ENCODE measurements at places on chromosomes 1 and 21. TPM values are rescaled to one million over a fixed set of nuclear protein-coding genes. Genes with fewer than 3 reads are reported as not detected.
A peak's percentile ranks its signal among the peaks of the same experiment; 100 is the strongest.

DNA sequence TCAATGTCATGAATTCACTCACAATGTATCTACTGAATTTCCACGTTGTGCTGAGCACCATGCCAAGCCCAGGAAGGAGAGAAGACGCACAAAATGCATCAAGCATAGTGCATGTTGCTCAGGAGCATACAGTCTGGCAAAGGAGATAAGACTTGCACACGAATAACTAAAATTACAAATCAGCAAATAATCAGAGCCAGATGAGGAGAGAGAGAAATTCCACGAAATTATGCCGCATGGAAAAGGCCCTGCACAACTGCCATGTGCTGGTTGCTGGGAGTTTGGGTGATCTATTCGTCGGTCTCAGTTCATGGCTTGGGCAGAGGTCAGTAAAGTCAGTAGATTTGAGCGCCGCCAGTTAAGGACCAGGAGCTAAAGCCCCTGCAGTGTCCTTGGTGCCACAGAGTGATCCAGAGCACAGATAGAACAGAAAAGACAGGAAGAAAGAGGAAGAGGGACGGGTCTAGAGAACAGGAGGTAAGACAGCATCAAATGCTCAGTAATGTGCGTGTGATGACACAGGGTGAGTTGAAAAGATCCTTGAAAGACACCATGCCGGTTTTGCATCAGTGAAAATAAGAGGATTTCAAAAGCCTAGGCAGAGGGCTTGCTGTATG, 55.1 kb upstream of the ZNF281 start:
- no peak for DNase-seq

DNA sequence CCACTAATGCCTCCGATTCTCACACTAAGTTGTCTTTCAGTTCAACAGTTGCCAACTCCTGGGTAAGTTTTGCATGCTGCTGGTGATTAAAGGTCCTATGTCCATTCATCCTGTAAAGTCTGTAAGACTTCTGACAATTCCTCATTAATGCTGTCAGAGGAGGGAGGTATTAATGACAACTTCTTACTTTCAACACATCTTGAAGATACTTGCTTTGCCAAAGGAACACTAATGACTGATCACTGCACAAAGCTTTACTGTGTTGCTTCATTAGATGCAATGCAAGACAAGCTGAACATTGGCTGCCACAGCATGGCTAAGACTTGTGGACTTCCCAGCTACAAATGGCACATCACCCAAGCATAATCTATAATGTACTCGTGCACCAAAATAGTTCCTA, 114.6 kb upstream of the PRDX6 start:
- no peak for DNase-seq

- no peak for DNase-seq
Measured at GRCh38 chr1:245045087-245045881, 109.5 kb upstream of the KIF26B start.

GRCh38 chr21:7951854-7952519, 2569.4 kb upstream of the TPTE start:
- no peak for DNase-seq

Gene KLHDC7A
- polyA plus RNA-seq, result 11.1 TPM

Gene LRRC38
- polyA plus RNA-seq, result 0.37 TPM

Gene LCE1D
- polyA plus RNA-seq, result not detected

- no peak for DNase-seq
Measured at GRCh38 chr1:226064816-226065248, 2.3 kb downstream of the H3-3A start.

Gene OR2T11
- not detected for polyA plus RNA-seq

Gene CTPS1
- 31.1 TPM for polyA plus RNA-seq

GRCh38 chr1:205261946-205262691, 34.4 kb downstream of the TMCC2 start:
- no peak for DNase-seq

- DNase-seq, result no peak
Measured at GRCh38 chr1:2148691-2149090, 45.9 kb downstream of the FAAP20 start.

- DNase-seq, result no peak
Measured at GRCh38 chr1:211703812-211704537, 28.6 kb upstream of the NEK2 start.

Gene SLAMF6
- polyA plus RNA-seq, result 0.11 TPM

- peak; percentile 52 for DNase-seq
Measured at GRCh38 chr1:26321315-26322041, 3.7 kb downstream of the CD52 start.

Gene ZSWIM5
- 6.7 TPM for polyA plus RNA-seq

GRCh38 chr1:178382372-178382771, 114.4 kb downstream of the CLEC20A start:
- DNase-seq, result no peak

DNA sequence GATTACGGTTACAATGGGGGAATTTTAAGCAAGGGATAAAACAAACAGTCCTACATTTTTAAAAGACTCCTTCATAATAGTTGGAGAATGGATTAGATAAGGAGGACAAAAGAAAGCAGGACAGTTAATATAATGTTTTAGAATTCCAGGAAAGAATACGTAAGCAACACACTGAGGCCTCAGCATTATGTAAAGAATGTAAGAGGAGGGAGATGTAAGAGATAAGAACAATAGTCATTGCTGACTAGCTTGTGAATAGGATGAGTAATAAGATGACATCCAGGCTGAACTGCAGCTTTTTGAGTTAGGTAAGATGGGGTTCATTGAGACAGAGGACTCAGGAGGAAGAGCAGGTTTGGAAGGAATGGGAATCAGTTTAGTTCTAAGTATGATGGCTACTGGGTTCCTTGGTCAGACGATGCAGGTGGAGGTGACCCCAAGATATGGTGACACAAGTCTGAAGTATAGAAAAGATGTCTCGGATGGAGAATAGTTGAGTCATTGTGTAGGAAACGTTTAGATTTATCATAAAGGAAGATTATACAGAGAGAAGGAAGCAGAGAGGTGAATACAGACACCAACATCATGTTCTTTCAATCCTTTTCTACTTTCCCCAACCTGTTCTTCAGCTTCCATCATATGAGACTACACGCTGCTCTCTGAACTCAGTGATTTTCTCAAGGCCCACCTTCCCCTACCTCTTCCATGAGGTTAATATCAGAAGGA, 372.8 kb downstream of the PTBP2 start:
- DNase-seq, result no peak

GRCh38 chr1:53641481-53642214, 97.3 kb downstream of the GLIS1 start:
- DNase-seq, result no peak

DNA sequence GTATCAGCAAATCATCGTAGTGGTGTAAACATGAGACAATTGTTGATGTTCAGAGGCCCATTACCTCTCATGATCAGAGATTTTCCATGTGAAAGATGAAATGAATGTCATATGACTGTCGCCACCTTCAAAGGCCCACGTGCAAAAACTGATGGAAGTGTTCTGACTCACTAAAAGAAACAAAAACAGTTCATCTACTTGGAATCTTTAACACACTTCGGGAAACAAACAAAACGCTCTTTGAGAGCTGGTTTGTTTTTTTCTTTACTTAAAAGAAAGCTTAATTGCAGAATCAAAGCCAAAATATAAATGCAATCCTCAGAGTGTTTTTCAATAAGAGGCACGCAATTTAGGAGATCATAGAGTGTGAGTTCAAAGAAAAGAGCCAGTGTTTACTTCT, 100.8 kb downstream of the PLPPR4 start:
- DNase-seq, result no peak

- DNase-seq, result no peak
Measured at GRCh38 chr1:27981145-27981544, 21.4 kb downstream of the XKR8 start.

- no peak for DNase-seq
Measured at GRCh38 chr1:65148548-65149350, 746 bp downstream of the AK4 start.

DNA sequence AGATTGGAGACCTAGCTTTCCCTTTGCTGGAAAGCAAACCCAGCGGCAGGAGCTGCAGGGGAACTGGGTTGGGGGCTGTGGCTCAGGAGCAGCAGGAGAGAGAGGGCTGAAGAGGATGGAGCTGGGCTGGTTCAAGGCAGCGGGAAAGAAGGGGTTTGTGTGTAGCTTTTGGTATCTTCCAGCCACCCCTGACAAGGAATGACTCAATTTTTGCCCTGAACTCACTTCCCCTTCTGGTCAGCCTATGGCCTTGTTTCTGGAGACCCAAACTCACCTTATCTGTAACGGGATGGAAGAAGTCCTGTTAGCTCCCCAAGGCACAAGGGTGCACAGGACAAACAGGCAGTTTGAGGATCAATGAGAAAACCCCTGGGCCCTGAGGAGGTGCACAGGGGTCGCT, 13.1 kb downstream of the C1orf115 start:
- DNase-seq, result no peak

Measured in renal cortex interstitium (tissue), 15 donors.